ENCODE measurements at places on chromosomes 4 and X. TPM values are rescaled to one million over a fixed set of nuclear protein-coding genes. Genes with fewer than 3 reads are reported as not detected.

DNA sequence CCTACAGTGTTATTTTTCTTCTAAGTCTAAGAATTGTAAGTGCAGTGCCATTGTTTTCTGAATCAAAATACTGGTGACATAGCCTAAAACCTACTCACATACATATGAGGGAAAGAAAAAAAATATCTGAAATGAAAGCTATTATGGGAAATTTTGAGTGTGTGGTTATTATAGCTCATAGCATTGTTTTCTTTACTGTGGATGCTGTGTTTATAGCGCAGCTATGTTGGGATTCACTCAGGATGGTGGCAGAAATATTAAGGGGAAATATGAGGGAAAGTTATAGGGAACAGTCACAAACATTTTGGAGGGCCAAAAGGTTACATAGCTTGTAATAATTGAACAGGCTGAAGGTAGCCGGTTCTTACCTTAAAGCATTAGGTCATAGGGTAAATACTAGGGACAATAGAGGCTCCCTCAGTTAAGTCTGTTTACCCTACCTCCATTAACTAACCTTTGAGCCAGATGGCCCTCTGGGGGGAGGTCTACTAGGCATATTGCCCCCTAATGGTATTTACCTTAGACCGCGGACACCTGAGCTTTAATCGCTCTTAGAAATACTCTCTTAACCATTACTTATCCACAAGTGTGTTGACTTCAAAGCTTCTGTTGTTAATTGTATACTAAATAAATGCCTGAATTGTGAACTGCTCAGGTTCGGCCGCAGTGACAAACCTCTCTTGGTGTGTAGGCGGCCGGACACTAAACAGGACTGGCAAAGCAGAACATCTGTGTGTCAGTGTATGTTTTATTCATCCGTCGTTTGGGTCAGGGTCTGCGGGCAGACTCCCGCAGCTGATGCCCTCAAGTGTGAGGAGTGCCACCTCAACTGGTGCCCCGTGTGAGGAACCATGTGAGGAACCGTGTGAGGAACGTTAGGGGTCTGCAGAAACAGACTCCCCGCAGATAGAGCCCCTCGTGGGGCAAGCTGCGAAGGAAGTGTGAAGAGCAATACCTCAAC is 21.3 kb upstream of the SULT1B1 start:
- no peak for DNase-seq

DNA sequence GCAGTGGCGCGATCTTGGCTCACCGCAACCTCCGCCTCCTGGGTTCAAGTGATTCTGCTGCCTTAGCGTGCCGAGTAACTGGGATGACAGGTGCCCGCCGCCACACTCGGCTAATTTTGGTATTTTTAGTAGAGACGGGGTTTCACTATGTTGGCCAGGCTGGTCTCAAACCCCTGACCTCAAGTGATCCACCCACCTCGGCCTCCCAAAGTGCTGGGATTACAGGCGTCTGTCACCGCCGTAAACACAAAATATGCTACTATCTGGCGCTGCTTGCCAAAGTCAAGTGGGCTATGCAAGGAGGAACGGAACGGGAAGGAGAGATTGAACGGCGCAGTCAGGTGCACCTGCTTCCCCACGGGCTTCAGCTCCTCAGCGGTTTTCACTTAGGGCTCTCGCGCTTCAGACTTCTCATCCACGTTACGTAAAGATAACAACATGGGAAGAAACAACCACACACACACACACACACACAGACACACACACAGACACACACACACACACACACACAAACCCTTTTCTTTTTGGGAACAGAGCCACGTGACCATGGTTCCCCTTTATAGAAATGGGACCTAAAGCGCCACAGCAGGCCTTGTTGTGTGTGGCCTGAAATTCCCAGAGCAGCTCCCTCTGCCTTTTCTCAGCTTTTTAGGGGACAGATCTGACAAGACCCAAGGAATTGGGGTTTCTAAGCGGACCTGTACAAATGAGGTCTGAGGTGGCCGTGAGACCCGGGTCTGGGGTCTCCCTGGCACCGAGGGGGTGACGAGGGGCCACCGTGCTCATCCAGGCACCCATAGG is 1.5 kb downstream of the P2RY8 start:
- DNase-seq = no peak

DNA sequence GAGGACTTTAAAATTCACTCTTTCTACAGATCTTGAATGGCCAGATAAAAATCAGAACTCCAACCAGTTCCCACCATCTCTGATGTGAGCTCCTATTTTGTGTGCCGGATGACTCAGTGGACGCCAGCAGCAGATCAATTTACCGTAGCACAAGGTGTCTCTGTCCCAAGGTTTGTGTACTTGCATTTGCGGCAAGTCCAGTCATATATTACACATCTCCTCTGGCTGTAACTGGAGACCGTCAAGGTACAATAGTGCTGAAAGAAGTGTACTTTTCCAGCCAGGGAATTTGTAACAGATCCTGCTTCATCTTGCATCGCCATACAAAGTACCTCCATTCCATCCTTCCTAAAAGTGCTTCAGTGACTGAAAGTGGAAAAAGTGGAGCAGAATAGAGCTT is 108.2 kb upstream of the SORBS2 start:
- DNase-seq = no peak

- no peak for DNase-seq
Observed at GRCh38 chrX:129534816-129535578, 5.1 kb upstream of the OCRL start.

Gene ATP6AP2
- 193 TPM for polyA plus RNA-seq

- no peak for DNase-seq
Observed at GRCh38 chr4:157964463-157964862, 208.4 kb downstream of the GASK1B start.

- peak; percentile 47 for DNase-seq
Observed at GRCh38 chrX:115642895-115643530, 82.0 kb downstream of the PLS3 start.

GRCh38 chr4:1488357-1488756 is 82.1 kb upstream of the NKX1-1 start:
- no peak for DNase-seq

Data from right renal pelvis (tissue), 4 donors.